ENCODE measurements at places on chromosomes 6 and 20.

- no peak for DNase-seq
These were observed 3.0 kb upstream of the UQCC2 start for GRCh38 chr6:33714385-33715040.

DNA sequence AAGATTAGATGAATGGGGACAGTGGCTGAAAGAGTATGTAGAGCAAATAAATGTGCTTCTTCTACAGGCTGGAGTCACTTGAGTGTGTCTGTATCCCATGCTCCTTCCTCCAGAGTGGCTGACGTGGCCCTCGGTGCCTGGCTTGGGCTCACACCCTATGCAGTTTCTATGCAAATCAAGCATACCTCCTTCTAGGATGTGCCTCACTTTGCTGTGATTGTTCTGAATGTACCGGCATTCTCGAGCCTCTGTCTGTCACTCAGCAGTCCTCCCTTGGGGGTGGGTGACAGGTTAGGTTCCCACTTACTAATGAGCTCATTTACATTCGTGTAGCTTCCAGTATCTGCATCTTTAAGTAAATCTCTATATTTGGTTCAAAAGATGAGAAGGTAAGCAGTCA is 55.1 kb upstream of the HDDC2 start:
- no peak for DNase-seq

DNA sequence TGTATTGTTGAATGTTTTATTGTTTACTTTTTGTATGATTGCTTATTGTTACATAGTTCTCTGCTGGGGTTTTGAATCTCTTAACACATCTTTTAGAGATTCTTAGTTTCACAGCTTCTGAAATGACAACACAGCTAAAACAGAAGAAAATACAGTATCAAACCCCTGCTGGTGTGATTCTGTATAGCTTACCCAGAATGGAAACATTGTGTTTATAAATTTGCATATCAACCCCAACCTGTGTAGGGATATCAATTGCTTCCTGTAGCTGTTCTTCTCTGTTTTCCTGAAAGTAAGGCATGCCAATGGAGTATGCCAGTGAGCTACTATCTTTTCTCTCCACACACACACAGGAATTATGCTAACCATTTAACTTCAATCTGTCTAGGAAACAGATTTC is 64.3 kb upstream of the ID4 start:
- DNase-seq = no peak

GRCh38 chr6:138752017-138752416 is 21.6 kb upstream of the CCDC28A start:
- DNase-seq = no peak

GRCh38 chr6:6509284-6509683 is 79.2 kb upstream of the LY86 start:
- no peak for DNase-seq

DNA sequence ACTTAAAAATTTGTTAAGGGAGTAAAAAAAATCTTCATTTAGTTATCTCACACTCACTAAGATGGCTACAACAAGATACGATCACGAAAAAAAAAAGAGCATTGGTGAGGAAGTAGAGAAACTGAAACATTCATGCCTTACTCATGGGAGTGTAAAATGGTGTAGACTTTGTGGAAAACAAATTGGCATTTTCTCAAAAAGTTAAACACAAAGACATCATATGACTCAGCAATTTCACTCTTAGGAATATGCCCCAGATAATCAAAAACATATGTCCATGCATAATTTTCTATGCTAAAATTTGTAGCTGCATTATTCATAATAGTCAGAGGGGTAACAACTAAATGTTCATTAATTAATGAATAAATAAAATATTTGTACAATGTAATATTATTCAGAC is 120.9 kb upstream of the IRAK1BP1 start:
- no peak for DNase-seq

DNA sequence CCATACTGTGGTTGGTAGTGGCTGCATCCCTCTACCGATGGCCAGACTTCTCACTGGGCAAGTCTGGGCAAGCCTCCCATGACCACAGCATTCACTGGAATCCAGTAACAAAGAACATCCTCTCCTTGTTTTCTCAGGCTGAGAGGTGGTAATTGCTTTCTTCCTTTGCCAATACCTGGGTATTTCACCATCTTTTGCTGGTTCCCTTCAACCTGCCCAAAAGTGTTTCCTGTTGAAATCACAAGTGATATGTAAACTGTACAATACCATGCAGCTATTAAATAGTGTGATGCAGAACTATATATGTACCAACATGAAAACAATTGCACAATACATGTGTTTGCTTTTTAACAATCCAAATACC is at the start of gene PTCHD4:
TSS of gene PTCHD4 (minus strand) at position 55 of the 364 bp plus-strand sequence. CDS start 42,240 bp downstream, outside the sequence.
- DNase-seq = no peak

DNA sequence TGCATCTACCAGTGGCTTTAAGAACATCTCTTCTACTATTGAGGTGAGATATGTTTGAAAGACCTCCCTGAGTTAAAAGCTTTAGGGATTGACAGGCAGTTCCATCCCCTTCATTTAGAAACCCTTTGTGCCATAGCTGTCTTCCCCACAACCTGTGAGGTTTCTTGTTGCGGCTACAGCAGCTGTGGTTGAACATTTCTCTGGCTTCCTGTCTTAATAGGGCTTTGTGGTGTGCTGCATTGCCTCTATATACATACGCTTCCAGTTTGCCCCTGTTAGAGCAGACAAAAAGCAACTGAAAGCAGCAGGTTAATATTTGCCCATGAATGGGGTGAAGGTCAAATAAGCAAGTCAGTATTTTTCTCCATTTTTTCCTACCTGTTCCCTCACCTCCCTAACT is 210.2 kb downstream of the TMEM200A start:
- DNase-seq = no peak

GRCh38 chr20:50815162-50815989 is 20.5 kb downstream of the BCAS4 start:
- DNase-seq = no peak

- no peak for DNase-seq
These were observed 98.1 kb downstream of the NFATC2 start for GRCh38 chr20:51444467-51444866.

GRCh38 chr6:83270971-83271719 is 78.0 kb downstream of the RWDD2A start:
- DNase-seq = no peak

DNA sequence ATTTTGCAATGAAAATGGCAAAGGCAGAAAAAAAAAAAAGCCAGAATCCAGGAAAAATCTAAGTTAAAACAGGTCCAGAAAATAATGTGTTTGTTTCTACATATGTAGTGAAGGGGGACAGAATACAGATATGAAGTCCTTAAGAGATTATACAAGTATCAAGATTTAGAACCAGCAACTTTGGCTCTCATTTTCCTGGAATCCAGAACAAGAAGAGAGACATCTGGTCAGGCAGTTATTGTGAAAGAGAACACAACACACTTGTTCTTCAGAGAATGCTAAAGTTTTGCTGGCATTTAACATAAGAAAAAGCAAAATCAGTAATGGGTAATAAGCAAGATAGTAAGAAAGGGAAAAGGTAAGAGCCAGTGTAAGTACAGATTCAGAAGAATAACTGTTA is 21.1 kb downstream of the BAG2 start:
- DNase-seq = no peak

GRCh38 chr6:168280020-168280898 is 39.3 kb downstream of the DACT2 start:
- no peak for DNase-seq

DNA sequence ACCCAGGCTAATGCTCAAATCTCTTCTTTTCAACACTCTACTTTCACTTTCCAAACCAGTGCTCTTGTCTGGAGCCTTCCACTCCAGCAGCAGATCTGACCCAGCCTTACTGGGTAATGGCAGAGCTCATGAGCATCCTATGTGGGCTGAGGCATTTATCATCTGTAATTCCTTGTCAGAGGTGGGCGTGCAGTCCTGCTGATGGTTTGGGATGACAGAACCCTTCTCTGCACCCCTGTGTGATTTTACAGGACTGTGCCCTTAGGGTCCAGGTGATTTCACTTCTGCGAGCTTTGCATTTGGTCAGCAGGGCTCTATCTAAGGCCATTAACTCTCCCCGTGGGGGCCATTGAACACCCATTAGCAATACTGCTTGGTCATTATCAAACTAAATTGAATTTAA is 55.4 kb downstream of the LAMA4 start:
- DNase-seq = no peak

DNA sequence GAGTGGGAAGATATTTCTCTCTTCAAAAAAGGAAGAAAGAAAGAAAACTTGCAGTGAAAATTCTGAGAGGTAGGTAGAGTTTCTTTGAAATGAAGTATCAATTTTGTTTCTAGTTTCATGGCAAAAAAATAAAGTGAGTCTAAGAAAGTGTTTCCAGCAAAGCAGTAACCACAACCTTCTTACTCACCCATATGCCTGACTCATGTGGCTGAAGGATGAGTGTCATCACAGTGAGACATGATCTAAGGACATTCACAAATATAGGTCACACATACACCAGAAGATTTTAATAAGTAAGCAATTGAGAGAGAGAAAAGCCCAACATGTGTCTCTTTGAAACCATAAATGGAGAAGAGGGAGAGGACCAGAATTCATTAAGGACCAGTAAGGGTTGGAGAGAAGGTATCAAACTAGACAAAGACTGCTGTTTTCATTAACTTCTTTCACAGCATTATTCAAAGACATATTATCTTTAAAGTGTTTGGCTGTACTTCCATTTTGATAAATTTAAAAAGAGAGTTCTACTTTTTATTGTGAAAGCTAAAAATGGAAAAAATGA is 169.5 kb downstream of the FRK start:
- no peak for DNase-seq

DNA sequence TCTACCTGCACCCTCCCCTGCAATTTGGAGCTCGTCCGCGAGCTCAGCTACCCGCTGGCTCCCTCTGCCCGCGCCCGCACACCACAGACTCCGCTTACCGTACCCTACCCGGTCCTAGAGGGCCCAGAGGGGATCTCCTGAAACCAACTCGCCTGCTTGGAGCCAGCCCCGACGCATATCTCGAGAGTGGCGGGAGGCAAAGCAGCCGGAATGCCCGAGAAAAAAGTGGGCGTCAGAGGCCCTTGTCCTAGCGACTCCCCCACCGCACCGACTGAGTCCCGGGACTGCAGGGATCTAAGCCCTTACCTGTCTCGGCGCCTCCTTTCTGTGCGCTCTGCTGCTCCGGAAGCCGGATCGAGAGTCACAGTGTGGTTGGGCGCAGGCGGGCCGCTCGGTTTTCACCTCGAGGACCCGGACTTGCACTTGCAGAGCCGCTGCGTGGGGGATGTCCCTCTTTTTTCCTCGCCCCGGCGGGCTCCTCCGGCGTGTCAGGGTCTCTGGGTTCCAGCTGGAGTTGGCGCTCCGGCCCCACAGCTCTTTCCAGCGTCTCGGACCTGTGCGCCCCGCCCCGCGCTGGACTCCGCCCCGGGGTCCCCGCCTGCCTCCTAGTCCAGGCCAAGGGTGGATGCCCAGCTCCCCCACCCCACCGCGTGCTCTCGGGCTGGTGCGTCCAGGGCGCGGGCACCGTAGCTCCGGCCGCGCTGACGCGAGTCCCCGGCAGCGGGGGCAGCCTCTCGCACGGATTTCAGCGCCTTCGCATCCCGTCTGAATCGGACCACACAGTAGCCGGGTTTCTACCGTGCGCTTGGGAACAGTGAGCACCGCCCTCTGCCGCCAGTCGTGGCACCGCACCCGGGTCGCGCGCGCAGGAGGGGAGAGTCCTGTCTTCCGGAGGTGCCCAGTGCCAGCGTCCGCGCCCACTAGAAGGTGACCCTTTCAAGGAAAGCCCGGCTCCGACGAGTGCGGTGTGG is at the start of gene PROKR2:
TSS of gene PROKR2 (minus strand) at position 767 of the 971 bp plus-strand sequence. CDS start 2,585 bp downstream, outside the sequence.
- no peak for DNase-seq

DNA sequence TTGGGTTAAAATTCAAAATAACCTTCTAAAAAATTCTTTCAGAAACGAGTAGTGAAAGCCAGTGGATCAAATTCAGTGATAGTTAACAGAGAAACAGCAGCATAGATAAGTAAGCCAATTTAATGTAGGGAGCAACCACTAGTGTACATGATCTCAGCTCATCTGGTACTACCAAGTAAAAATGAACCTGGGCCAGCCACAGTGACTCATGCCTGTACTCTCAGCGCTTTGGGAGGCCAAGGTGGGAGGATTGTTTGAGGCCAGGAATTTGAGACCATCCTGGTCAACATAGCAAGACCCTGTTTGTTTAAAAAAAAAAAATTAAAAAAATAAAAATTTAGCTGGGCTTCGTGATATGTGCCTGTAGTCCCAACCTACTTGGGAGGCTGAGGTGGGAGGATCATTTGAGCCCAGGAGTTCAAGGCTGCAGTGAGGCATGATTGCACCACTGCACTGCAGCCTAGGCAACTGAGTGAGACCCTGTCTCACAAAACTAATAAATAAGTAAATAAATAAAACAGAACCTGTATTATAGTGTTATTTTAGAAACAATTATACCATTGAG is 32.4 kb downstream of the CBFA2T2 start:
- DNase-seq = no peak

GRCh38 chr20:23005776-23006175 is 29.3 kb upstream of the SSTR4 start:
- DNase-seq = no peak

Measured in GM12891 (cell line).